ENCODE measurements at places on chromosomes 3 and 15.

GRCh38 chr3:50450209-50450921 lies 53.1 kb downstream of the CACNA2D2 start:
- peak; percentile 95 for DNase-seq

GRCh38 chr3:178082326-178082906 lies 453.8 kb upstream of the KCNMB2 start:
- no peak for DNase-seq

DNA sequence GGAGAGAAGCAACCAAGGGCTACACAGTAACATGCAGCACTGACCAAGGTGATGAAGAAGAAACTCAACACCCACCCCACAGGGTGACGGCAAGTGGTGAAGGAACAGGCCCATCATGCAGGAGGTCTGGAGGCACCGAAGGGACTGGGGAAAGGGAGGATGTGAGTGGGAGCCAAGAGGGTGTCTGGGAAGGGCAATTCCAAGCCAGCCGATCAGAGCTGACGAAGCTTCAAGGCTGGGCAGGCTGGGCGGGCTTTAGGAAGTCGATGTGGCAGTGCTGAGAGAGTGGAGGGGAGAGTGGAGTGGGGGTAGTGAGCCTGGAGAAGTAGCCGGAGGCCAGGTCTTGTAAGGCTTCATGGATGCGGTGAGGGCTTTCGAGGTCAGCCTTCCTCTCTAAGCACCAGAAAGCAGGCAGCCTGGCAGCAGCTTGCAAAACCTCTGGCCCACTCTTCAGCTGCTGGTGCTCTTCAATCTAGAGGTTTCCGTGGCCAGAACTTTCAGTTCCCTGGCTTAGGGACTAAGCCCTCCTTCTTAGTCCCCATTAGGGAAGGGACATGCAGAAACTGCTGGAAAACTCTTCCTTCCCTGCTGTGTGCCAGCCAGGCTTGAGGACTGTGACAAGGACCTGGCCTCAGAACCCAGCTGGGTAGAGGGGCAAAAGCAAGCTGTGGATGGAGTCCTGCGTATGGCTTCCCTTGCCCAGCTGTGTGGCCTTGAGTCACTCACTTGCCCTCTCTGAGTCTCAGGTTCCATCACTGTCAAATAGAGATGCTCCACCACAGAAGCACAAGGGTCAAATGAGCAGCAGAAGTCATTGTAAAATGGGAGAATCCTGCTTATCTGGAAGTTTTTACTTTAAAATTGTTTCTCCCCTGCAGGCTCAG lies 72.1 kb downstream of the TLE3 start:
- DNase-seq = no peak

DNA sequence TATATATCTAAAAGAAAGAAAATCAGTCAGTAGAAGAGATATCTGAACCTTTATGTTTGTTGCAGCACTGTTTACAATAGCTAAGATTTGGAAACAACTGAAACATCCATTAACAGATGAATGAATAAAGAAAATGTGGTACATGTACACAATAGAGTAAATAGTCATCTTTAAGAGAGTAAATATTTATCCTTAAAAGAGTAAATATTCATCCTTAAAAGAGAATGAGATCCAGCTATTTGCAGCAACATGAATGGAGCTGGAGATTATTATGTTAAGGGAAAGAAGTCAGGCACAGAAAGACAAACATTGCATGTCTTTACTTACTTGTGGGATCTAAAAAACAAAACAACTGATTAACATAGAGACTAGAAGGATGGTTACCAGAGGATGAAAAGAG lies 197.0 kb upstream of the CBLB start:
- DNase-seq = no peak

- DNase-seq = no peak
These were observed 736.9 kb upstream of the CCDC54 start for GRCh38 chr3:106640353-106640752.

DNA sequence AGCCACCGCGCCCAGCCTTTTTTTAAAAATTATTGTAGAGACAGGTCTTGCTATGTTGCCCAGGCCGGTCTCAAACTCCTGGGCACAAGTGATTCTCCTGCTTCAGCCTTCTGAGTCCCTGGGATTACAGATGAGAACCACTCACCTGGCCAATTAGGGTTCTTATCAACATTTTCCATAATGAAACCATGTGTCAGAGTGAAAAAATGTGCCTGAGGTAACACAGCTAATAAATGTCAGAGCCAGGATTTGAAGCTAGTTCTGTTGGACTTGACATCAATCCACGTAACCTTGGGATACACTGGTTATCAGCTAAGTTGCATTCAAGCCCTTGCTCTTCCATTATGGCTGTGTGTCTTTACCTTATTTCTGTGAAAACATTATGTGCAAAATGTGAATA lies 29.1 kb downstream of the CHST14 start:
- no peak for DNase-seq

Data from CD14-positive monocyte (primary cell).